ENCODE measurements at places on chromosomes 1 and 21.

DNA sequence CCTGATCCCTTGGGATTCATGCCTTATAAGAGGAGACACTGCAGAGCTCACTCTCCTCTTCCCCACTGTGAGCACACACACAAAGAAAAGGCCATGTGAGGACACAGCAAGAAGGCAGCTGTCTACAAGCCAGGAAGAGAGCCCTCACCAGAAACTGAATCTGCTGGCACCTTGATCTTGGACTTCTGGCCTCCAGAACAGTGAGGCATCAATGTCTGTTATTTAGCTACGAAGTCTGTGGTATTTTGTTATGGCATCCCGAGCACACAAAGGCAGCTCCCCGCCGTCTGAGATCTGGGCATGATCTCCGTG is 47.1 kb upstream of the RPL11 start:
- DNase-seq = no peak

DNA sequence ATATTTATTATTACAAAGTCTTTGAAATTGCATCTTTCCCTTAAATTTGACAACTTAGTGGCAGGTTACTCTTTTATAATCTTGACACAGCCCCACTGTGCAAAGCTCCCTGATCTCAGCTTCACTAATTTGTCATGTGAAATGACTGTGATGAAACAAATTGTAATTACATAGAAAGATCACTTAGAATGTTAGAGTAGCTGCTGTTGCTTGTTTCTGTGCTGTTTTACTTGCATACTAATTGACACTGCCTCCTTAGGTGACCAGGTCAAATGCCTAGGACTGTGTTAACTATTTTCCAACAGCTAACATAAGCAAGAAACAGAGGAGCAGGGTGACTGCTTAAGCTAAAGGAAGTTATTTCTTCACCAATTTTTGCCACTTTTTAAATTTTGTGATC is 211.3 kb downstream of the ZNF326 start:
- DNase-seq = no peak

- no peak for DNase-seq
Measured at GRCh38 chr1:66296370-66296769, 237.6 kb upstream of the SGIP1 start.

GRCh38 chr21:40699366-40699765 is 147.6 kb downstream of the DSCAM start:
- DNase-seq = no peak
